ENCODE measurements at places on chromosomes 5 and 9.

GRCh38 chr5:7464182-7464581 is 68.2 kb downstream of the ADCY2 start:
- DNase-seq, result no peak

DNA sequence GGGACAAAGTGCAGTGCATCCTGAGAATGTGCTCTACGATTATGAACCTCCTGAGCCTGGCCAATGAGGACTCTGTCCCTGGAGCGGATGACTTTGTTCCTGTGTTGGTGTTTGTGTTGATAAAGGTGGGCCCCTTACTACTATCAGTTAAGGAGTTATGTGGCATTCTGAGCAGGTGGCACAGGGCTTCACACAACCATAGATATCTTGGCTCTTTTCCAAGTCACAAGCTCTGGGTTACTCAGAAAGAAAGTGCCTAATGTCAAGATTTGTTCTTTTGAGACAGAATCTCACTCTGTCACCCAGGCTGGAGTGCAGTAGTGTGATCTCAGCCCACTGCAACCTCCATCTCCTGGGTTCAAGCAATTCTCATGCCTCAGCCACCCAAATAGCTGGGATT is 99.0 kb downstream of the GAPVD1 start:
- DNase-seq, result no peak

GRCh38 chr5:66704790-66705425 is 108.7 kb downstream of the MAST4 start:
- DNase-seq, result no peak

DNA sequence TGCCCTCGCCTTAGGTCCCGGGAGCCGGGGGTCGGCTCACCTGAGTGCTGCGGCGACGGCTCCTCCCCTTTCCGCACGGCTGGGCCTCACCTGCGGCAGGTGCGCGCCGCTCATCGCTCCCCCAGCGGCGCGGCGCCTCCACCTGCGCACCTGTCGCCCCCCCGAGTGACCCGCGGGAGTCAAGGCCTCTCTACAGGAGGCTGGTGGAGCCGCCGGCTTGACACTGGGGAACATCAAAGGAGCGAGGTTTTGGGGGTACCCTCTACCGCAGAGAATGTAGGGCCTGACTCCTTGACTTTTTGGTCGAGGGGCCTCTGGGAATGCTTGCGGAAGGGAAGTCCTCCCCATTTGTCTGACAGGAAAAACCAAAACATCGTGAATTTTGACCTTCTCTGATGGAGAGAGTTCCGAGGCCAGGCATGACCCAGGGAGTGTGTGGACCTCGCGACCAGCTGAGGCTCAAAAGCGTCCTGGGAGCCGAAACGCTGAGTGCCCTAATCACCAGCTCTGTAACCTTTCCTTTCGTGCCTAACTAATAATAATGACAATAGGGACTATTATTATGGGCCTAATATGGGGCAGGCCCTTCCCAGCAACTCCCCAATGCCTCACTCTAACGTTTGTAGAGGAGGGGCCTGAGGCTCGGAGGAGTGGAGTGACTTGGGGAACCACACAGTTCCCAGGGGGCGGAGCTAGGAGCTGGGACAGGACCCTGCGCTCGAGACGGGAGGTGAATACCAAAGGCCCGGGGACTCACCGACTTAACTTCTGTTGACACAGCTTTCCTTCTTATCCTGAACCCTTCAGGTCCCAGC is 714 bp upstream of the IER5L start:
- DNase-seq, result no peak

DNA sequence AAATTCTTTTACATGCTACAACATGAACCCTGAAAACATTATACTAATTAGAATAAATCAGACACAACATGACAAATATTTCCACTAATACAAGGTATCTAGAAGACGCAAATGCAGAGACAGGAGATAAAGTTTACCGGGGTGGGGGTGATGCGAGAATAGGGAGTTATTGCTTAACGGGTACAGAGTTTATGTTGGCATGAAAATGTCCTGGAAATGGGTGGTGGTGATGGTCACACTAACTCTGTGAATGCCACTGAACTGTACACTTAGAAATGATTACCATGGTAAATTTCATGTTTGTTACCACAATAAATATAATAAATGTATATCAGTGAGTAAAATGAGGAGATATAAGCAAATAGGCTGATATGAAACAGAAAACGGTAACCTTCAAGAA is 132.7 kb downstream of the DCP2 start:
- DNase-seq, result no peak

DNA sequence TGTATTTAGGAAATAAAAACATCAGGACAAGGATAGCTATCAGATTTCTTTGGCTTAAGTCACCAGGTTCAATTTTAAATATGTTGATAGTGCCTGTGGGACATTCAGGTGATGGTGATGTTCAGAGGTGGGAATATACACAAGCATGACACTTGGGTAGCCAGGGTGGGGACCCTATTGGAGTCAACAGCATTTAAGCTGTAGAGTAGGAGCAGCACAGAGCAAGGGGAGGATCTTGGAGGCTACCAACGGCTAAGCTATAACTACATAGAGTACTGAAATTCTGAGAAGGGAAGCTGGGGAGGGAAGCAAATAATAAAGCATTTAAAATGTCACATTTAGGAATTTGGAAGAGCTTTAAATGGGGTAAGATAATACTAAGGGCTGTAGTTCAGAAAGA is 177.7 kb downstream of the CPLANE1 start:
- DNase-seq, result no peak

DNA sequence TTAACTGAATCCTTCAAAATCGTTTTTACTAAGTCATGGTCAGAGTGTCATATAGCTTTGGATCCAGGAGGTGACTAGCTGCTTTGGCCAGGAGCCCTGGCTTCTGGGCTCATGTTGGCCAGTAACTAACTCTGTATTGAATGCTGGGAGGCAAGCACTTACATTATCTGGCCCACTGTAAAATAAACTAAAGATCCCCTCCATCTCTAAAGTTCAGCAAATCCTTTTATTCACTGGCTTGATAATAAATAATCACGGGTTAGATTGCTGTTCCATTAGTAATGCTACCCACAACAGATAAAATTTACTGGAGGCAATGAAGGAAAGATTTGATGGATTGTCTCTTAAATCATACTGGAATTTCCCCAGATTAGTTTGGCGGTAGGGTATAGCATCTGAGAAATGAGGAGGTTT is 382.2 kb upstream of the TLE4 start:
- DNase-seq, result no peak

- DNase-seq, result no peak
These were observed 136.8 kb downstream of the CFAP90 start for GRCh38 chr5:7714119-7714518.

DNA sequence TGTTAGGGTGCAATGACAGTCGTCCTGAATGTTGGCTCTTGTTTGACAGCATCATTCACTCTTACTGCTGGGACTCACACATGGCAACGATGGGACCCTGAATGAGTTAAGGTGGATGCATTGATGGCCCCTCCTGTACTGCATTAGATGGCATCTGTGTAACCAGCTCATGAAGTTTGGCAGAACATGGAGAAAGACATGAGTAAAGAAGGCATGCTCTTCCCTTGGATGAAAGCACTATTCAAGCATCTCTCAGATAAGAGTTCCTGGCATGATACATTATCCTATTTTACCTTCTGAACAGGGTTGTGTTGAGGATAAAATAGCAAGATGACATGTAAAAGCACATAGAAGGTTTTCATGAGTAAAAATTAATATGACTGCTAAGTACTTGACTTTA is 142.2 kb upstream of the GAS1 start:
- no peak for DNase-seq

GRCh38 chr9:134590240-134591081 is 51.1 kb upstream of the COL5A1 start:
- no peak for DNase-seq

- DNase-seq, result no peak
These were observed 141.1 kb downstream of the ACTBL2 start for GRCh38 chr5:57341380-57341979.

DNA sequence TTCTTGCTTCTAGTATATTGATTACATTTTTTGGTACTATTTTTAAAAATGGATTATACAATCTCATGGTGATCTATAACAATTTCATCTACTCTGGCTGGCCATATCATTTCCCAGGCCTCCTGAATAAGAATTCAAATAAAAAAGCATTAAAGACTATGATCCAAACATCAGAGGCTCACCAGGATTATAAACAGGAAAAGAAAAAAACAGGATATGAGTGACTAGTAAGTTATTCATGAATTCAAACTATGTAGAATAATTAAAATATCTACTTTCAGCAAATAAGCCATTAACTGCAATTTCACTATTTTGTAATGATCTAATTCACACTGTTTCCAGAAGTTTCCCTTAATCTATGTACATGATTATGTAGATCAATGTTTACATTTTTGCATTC is 293.1 kb upstream of the CDH6 start:
- DNase-seq, result no peak

DNA sequence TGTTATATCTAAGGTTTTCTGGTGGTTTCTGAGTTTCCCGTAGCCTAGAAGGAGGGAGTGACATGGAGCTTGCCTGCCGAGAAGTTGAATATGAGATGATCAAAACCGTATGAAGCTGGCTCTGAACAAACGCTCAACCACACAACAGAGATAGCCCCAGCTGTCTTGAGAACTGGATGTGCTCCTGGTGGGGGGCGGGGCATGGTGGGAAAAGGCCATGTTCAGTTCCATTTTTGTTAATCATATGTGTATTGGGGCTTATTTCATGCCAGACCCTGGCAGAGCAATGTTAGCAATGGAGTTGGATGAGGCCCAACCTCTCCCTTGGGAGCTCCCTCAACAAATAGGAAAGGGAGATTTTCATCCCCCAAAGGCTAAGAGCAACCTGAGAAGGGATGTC is 4.8 kb downstream of the CCL19 start:
- no peak for DNase-seq

GRCh38 chr9:72844440-72844768 is 108.4 kb downstream of the ALDH1A1 start:
- DNase-seq, result no peak

DNA sequence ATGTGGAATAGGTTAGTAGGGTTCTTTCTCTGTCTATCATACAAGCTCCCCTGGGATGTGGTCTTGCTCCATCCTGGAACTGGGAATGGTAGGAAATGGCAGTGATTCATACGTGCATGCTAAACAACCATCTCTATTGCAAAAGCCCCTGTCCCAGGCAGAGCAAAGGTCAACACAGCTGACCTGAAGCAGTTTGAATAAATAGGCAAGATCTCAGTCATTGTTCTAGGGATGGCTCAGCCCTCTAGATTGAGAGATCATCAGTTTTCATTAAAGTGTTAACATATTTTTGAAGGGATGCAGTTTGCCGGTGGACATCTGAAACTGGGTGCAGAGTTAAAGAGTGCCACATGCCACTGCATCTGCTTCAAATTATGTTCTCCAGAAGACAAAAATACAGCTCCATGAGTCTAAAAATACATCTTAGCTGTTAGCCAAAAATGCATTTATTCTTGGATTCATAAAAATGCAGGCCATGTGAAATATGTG is 224.1 kb downstream of the ESM1 start:
- no peak for DNase-seq

DNA sequence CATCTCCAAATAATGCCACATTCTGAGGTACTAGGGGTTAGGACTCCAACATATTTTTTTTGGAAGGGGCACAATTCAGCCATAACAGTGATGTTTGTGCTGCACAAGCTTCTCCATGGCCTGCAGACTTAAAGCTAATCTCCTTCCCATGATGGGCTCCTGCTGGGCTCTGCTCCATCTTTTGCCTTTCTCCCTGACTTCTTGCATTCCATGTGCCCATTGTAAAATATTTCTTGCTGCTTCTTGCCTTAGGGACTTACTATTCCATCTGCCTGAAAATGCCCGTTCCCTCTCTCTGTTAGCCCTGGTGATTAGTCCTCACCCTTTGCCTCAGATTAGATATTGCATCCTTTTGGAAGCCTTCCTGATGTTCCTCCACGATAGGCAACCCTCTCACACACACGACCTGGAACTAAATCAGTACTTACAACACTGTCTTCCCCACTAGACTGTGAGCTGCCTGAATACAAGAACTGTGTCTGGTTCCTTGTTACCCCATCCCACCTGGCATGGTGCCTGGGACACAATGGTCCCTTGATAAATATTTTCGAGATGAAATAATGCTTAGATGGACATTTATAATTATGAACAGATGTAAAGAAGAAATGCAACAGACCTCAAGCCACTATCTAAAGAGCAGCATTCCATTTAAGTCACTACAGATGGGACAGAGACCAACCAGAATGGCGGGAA is 33.5 kb downstream of the OR1J1 start:
- DNase-seq, result no peak

DNA sequence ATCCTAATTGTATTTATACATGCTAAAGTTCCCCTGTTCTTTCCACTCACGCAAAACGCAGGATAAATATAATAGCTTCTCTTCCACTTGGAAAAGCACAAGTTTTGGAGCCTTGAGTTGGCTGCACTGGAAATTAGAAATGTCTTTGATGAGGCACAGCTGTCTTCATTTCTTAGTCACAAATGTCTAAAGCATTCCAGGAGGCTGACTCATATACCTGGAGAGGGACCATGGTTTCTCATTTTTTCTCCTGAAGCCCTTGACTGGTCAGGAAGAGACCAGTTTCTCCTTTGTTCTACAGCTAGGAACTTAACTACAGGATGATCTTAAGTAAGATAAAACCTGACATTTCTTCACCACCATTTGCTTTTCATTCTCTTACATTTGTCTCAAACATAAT is 16.2 kb downstream of the MTX3 start:
- no peak for DNase-seq

DNA sequence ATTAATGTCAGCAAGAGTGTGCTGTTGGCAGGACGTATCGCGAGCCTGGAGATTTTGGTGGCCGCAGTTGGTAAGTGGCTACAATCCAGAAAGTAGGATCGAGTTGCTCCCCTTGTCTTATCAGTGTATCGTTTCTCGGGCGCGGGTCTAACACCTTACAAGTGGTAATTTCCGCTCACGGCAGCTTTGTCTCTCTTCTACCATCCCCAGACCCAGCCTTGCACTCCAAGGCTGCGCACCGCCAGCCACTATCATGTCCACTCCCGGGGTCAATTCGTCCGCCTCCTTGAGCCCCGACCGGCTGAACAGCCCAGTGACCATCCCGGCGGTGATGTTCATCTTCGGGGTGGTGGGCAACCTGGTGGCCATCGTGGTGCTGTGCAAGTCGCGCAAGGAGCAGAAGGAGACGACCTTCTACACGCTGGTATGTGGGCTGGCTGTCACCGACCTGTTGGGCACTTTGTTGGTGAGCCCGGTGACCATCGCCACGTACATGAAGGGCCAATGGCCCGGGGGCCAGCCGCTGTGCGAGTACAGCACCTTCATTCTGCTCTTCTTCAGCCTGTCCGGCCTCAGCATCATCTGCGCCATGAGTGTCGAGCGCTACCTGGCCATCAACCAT is 1.1 kb downstream of the PTGER4 start:
- DNase-seq, result no peak

- DNase-seq, result no peak
These were observed 14.3 kb downstream of the VCAN start for GRCh38 chr5:83485842-83486241.

DNA sequence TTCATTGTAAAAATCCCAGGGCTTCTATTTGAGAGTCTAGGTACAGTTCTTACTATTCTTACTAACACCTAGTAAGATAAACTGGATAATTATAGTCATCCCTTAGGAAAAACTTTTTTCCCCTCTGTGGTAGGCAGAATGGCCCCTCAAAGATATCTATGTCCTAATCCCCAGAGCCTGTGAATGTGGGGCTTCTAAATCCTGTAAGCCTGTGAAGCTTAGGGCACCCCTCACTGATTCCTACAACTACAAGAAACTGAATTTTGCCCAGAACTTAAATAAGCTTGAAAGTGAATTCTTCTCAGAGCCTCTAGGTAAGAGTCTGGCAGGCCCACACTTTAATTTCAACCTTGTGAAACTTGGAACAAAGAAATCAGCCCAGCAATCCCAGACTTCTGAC is 130.1 kb upstream of the ACOT12 start:
- no peak for DNase-seq

- DNase-seq, result no peak
These were observed 16.8 kb downstream of the AOPEP start for GRCh38 chr9:94743035-94743954.

Data from activated T-cell treated with anti-CD3 and anti-CD28 coated beads for 4 hours (primary cell).